ENCODE measurements at places on chromosomes 11 and 22.

DNA sequence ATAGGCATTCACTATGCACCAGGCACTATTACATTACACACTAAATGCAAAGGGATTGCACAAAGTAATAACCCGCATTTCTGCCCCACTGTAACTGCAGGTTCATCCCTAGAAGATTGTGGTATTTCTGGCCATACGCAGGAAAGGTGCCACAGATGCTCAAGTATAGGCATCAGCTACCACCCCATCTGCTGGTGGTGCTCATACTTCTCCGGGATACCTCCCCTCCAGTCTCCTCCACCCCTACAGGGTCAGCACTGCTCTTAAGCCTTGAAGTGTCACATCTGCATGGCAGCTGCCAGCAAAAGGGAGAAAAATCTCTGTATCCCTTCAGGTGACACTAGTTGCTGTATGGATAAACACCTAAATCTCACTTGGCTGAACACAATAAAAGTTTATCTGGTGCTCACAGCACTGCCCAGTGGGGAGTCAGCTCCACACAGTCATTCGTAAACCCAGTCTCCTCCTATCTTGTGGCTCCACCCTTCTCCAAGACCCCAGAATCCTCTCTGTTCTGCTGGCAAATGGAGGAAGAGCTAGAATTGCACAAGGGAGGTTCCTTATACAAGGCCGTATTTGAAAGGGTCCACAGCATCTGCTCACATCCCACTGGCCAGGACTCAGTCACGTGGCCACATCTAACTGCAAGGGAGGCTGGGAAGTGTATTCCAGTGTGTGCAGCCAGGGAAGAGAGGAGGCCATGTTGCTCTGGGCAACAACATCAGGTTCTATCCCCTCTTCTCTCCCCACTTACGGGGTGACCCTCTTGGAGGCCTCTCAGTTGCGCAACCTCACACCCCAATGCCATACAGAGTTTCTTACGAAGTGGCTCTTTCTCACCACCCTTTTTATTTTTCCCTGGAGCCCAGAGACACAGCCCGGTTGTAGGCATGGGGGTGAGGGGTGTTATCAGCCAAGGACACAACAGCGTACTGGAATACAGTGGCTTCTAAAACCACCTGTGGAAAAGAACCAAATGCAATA lies 114.7 kb downstream of the BUD13 start:
- DNase-seq, result no peak

DNA sequence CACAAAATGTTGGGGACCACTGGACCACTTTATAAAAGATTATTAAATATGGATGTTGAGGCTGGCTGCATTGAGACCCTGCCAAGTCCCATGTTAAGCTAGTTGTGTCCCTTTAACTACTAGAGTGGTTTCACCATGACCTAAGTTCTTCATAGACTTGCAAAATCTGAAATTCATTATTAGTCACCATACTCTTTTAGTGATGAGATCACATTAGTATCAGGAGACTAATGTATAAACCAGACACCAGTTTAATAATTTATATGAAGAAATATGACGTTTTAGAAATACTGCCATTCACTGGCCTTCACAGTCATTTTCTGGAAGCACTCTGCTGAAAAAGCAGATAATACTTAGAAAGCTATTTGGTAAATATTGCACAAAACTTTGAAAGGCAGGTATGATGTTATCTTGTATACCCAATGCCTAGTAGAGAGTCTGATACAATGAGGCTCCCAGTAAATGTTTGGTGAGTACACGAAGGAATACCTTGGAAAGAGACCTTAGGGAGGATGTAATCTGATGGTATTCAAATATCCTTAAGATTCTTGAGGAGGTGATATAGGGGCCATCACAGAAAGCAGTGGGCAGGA lies 728.2 kb upstream of the ANO5 start:
- DNase-seq, result no peak

DNA sequence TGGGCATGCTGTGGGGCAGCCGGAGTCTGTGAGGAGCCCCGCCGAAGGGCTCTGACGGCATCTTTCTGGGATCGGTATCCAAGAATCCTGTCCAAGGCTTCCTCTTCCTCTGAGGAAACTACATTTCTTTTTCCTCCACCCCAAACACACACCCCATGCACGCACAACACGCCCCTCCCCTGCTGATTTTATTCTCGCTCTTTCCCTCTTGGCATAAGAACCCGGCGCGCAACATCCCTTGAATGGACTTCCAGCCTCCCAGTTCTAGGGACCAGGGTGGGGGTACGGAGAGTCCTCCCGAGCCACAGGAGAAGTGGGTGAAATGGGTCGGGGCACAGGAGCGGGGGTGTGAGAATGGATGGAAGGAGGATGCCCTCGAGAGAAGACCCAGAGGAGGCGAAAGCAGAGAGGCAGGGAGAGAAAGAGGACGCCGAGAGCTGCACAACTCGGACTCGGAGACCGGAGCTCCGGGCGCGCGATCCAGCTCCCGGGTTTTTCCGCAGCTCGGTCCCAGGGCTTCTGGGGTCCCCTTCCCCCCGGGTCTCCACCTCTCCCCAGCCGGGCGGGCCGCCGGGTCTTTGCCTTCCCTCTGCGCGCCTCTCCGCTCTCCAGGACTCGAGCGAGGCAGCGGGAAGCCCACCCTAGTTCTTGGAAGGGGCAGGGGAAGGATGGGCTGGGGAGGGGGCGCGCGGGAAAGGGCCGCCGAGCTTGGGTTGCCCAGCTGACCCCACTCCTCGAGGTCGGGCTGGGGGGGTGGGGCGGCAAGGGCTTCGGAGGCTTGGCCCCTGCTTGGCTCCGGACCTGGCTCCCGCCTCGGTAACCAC lies 1.5 kb upstream of the LARGE1 start:
- peak; percentile 37 for DNase-seq

GRCh38 chr22:28411125-28411524 lies 268.5 kb downstream of the TTC28 start:
- DNase-seq, result no peak

GRCh38 chr11:119320776-119321524 lies 4.0 kb upstream of the MCAM start:
- no peak for DNase-seq

- DNase-seq, result no peak
Observed at GRCh38 chr22:42978453-42979103, 36.4 kb downstream of the PACSIN2 start.

DNA sequence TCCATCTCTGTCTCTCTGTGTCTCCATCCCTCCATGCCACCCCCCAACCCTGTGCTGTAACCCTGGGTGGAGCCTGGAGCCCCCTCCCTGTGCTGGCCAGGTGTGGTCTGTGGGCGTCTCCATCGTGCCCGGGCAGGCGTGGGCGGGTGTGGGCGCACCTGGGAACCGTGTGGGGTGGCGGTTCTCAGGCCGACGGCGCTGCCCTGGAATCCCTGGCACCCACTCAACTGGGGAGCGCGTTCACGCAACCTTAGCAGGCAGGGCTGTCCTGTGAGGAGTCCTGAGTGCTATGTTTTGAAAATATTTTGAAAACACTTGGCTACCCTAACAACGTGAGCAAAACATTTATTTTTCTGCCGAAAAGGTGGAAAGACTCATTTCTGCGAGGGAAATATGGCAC lies 4.7 kb downstream of the TNNT3 start:
- DNase-seq, result no peak

DNA sequence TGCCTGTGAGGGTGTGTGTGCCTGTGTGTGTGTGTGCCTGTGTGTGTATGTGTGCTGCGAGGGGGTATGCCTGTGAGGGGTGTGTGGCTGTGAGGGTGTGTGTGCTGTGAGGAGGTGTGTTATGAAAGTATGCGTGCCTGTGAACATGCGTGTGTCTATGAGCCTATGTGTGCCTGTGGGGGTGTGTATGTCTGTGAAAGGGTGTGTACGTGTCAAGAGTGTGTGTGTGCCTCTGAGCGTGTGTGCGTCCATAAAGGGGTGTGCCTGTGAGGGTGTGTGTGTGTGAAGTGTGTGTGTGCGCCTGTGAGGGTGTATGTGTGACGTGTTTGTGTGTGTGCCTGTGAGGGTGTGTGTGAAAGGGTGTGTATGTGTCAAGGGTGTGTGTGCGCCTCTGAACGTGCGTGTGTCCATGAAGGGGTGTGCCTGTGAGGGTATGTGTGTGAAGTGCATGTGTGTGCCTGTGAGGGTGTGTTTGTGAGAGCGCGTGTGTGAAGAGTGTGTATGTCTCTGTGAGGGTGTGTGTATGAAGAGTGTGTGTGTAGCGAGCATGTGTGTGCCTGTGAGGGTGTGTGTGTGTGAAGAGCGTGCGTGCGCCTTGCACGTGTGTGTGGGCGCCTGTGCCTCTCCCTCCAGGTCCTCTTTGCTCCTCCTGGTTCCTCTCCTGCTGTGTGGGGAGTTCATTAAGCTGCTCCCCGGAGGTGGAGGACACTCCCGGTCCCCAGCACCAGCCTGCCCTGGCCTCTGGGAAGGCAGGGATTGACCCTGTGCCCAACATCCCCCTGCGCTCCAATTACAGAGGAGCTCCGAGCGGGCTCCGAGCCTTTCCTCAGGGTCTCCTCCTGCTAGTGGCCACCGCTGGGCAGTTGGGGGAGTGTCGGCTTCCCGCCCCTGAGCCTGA lies 53.3 kb downstream of the CACNA1I start:
- no peak for DNase-seq
